ENCODE measurements at places on chromosomes 13 and 19.

- DNase-seq: no peak
Measured at GRCh38 chr13:29532821-29533220, 62.7 kb downstream of the SLC7A1 start.

GRCh38 chr19:49468199-49468598 lies 5.8 kb upstream of the FLT3LG start:
- DNase-seq: no peak

DNA sequence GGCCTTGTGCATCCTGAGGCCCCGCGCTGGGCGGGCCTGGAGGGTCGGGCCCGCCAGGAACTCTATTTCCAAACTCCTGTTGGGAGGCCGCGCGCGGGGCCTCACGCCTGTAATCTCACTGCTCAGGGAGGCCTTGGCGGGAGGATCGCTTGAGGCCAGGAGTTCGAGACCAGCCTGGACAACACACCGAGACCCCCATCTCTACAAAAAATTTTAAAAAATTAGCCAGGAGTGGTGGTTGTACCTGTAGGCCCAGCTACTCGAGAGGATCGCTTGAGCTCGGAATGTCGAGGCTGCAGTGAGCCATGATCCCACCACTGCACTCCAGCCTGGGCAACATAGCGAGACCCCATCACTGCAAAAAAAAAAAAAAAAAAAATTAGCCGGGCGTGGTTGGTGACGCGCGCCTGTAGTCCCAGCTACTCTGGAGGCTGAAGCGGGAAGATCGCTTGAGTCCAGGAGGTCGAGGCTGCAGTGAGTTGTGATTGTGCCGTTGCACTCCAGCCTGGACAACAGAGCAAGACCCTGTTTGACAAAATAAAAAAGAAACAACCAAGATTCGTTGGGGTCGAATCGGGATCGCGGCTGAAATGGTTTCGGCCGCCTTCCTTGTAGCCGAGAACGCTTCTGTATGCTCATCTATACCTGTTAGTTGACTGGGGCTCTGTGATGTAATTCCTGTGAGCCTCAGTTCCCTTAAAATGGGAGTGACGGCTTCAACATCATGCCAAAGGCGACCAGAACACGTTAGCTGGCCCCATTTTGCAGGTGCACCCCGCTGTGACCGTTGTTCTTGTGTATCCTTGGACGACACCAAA lies 636 bp downstream of the SF3A2 start:
- no peak for DNase-seq

GRCh38 chr13:84132491-84132890 lies 250.2 kb upstream of the SLITRK1 start:
- no peak for DNase-seq

DNA sequence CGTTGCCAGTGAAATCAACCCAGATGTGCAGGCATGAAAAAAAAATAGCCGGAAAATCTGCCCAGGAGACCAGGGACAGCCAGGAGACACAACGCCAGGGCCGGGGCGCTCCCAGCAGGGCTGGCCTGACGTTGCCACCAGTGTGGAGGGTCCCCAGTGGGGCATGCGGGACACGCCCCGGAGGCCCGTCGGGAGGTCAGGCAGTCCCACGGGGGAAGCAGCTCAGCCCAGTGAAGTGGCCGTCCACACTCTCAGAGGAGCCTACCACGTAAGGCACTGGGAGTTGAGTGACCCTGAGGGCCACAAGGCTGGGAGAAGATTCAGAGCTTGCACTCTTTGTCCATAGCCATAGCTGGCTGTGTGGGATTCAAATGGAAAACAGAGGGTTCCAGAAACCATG lies 53.2 kb upstream of the GAS6 start:
- DNase-seq: no peak

DNA sequence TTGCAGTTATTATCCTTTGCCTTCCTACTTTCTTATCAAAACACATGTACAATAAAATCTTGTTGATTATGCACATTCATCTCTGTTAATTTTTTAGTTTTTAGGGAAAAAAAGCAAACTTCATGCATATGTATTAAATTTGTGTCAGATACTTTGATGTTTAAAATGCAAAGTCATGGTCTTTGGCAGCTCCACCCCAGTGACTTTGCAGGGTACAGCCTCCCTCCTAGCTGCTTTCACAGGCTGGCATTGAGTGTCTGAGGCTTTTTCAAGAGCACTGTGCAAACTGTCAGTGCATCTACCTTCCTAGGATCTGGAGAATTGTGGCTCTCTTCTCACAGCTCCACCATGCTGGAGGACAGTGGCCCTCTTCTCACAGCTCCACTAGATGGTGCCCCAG lies 1988.1 kb upstream of the PCDH20 start:
- DNase-seq: no peak

GRCh38 chr19:36775768-36776167 lies 3.2 kb upstream of the ZNF850 start:
- DNase-seq: no peak

- no peak for DNase-seq
Measured at GRCh38 chr19:13437919-13438618, 68.2 kb downstream of the CACNA1A start.

- DNase-seq: peak; percentile 80
Measured at GRCh38 chr19:11137542-11138384, 17.8 kb downstream of the SPC24 start.

DNA sequence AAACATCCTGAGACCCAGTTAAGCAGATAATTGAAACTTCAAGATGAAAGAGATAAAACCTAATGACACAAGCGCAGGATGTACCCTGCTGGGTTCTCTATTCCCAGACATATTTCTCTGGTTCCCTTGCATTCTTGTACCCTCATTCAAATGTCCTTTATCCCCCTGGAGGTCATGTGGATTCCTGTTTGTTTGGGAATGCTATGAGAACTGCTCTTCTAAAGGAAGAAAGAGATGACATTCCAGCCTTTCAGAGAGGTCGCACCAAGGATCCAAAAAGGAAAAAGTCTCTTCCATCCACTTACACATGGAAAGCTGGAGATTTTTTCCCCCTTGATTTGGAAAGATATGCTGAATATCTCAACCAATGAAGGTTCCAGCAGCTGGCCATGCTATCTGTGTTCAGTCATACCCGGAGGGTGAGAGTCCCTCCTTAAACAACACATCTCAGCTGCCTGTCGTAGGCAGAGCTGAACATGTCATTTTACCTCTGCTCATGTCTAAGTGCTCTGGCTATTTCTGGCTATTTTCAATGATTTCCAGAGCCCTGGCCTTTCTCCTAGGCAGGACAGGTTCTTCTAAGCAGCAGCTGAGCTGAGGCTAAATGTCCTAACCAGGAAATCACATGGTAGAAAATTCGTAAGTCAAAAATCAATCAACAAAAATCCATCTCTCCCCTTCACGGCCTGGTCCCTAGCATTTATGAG lies 52.5 kb downstream of the C13orf42 start:
- no peak for DNase-seq

GRCh38 chr19:39422020-39422419 lies 9.6 kb downstream of the PLEKHG2 start:
- DNase-seq: no peak

- DNase-seq: no peak
Measured at GRCh38 chr13:27419328-27419727, 5.1 kb upstream of the GTF3A start.

DNA sequence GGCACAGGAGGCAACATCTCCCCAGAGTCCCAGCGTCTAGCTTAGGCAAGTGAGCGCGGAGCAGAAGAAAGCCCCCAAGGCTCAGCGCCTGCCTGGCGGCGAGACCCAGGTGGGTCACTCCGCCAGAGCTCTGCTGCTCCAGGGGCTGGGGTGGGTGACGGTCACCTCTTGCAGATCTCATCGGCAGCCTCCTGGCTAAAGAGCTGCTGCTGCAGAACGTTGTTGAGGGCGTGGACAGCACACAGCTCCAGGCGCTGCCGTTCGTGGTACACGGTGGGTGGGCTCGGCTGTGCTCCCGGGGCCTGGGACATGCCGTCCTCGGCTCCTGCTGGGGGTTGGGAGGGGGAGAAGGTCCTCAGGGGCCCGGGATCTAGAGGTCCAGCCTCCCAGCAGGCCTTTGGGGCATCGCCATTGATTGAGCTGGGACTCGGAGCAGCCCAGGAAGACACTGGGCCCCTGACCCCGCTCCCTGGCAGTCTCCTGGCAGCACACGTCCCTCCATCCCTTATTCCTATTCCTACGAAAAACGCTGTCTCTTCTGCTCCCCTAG lies 795 bp downstream of the JOSD2 start:
- no peak for DNase-seq

GRCh38 chr19:45670670-45671453 lies 2.8 kb downstream of the GIPR start:
- peak; percentile 84 for DNase-seq

GRCh38 chr13:31951215-31951678 lies 80.3 kb upstream of the FRY start:
- peak; percentile 62 for DNase-seq

GRCh38 chr13:46871557-46871956 lies 25.3 kb downstream of the HTR2A start:
- no peak for DNase-seq

DNA sequence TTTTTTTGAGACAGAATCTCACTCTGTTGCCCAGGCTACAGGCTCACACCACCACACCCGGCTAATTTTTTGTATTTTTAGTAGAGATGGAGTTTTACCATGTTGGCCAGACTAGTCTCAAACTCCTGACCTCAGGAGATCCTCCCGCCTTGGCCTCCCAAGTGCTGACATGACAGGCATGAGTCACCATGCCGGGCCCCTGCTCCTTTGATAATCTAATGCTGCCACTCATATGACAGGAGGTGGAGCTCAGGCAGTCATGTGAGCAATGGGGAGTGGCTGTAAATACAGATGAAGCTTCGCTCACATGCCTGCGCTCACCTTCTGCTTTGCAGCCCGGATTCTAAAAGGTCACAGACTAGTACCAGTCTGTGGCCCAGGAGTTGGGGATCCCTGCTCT lies 25.1 kb downstream of the ARHGEF18 start:
- peak; percentile 53 for DNase-seq

GRCh38 chr19:12967907-12968306 lies 1.5 kb upstream of the DAND5 start:
- no peak for DNase-seq

DNA sequence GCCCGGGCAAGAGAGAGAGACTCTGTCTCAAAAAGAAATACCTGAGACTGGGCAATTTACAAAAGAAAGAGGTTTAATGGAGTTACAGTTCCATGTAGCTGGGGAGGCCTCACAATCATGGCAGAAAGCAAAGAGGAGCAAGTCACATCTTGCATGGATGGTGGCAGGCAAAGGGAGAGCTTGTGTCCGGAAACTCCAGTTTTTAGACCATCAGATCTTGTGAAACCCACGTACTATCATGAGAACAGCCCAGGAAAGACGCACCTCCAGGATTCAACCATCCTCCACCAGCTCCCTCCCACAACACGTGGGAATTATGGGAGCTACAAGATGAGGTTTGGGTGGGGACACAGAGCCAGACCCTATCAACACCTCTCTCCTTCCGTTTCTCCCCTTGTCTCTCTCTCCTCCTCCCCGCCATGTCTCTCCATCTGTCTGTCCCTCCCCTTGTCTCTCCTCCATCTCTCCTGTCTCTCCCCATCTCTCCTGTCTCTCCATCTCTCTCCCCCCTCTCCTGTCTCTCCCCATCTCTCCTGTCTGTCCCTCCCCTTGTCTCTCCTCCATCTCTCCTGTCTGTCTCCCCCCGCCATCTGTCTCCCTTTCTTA lies 10.0 kb downstream of the POLR2E start:
- no peak for DNase-seq

GRCh38 chr13:27038323-27038722 lies 133.3 kb downstream of the USP12 start:
- DNase-seq: no peak

GRCh38 chr13:84870190-84870589 lies 929.0 kb downstream of the SLITRK6 start:
- peak; percentile 1 for DNase-seq

DNA sequence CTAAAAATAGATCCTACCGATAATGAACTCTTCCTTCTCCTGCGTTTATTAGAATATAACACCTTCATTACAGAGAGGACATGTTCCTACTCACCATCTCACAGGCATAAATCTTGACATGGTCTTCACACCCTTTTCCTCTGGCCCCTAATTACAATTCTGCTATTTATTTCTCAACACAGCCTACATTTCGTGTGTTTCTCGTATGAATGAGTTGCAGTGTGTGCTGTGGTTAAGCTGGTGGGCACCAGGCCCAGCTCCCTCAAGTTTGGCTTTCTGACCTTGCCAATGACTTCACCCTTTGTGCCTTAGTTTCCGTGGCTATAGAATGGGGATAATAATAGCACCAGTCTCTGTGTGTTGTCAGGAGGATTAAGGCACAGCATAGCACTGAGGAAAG lies 12.3 kb upstream of the KATNAL1 start:
- no peak for DNase-seq

GRCh38 chr19:1847684-1848398 lies 442 bp downstream of the REXO1 start:
- peak; percentile 31 for DNase-seq

DNA sequence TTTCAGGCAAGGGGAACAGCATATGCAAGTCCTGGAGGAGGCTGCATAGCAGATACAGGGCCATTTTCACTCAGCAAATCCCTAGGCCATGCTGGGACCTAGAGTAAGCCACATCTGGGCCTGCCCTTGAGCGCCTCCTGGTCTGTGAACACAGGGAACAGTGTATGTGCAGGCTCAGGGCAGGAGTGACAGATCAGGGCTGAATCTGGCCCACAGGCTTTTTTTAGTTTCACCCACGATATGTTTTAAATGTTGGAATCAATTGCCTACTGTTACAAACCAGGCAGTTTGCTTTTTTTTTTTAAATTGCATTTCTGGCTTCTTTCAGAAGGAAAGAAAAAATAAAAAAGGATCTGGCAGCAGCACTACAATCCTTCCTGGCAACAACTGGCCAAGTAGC lies 1.5 kb upstream of the TMEM145 start:
- no peak for DNase-seq

- peak; percentile 75 for DNase-seq
Measured at GRCh38 chr19:18741124-18742121, 49.7 kb downstream of the COMP start.

GRCh38 chr13:41637586-41637985 lies 180.2 kb downstream of the RGCC start:
- no peak for DNase-seq

- no peak for DNase-seq
Measured at GRCh38 chr19:18158467-18158866, 5.5 kb downstream of the PIK3R2 start.

DNA sequence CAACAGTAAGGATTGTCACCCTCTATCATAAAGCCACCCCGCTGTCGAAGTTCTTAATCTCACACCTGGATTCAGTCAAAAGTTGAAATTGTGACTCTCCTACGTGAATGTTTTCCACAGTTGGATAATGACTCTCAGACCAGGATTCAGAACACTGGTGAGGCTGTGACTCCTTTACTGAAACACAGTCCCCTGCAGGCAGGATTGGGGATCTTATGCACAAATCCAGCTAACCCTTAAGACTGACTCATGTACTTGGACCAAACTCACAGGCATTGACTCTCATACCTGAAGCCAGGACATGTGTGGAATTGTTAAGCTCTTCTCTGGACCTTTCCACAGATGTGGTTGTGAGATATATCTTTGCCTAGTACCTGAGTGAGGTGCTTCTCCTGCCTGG lies 46.8 kb downstream of the ZNF85 start:
- no peak for DNase-seq

- no peak for DNase-seq
Measured at GRCh38 chr13:63463782-63464610, 2048.3 kb upstream of the PCDH20 start.

GRCh38 chr13:41528021-41528420 lies 70.7 kb downstream of the RGCC start:
- DNase-seq: no peak
